Regular cardiac myocyte (primary cell): ENCODE measurements at places on chromosomes 12 and 14. TPM values are rescaled to one million over a fixed set of nuclear protein-coding genes. Genes with fewer than 3 reads are reported as not detected.

The B4GALNT3 gene
- total RNA-seq = 0.28 TPM in 1 of 2 replicates, not detected in the other

The MYF6 gene
- not detected in 2 replicates for total RNA-seq

The PLXNC1 gene
- 1.5 and 2.3 TPM in 2 replicates for total RNA-seq

The COQ5 gene
- 30.9 and 36.4 TPM in 2 replicates for total RNA-seq

The PROX2 gene
- not detected in 2 replicates for total RNA-seq
